ENCODE measurements at places on chromosomes 7 and 10. TPM values are rescaled to one million over a fixed set of nuclear protein-coding genes. Genes with fewer than 3 reads are reported as not detected.
A peak's percentile ranks its signal among the peaks of the same experiment; 100 is the strongest.

DNA sequence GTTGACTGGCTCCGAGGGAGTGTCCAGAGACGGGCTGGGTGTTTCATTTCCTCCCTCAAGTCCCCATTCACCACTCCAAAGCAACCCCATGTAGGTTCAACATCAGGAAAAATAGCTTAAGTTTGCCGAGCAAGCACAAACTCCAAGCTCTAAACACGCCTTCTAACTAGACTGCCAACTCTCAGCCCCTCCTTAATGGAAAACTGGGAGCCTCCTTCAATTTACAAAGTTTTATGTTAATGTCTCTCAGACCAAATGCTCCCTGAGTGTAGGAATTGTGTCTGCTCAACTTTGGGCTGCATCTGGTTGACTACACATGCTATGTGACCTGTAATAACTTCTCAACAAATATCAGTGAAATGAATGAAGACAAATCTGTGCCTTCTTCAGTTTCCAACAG is 87.5 kb downstream of the FAM204A start:
- no peak overlapping the region for H3K4me3 ChIP-seq
- H3K27ac ChIP-seq, result no peak overlapping the region
- DNase-seq, result no peak
- no peaks in the 10 kb centered on the region for H3K36me3 ChIP-seq

- peaks cover 4% of the 10 kb centered on the region for H3K36me3 ChIP-seq
- peaks cover 82% of the 10 kb centered on the region for H3K4me1 ChIP-seq
- peak; percentile 85 for DNase-seq
- peak overlapping the region; percentile 99 for H3K27ac ChIP-seq
- H3K4me3 ChIP-seq, result peak overlapping the region; percentile 32
These were observed 16.6 kb downstream of the BAG3 start for GRCh38 chr10:119667562-119668328.

The PYROXD2 gene
- total RNA-seq, result 2.3 TPM

GRCh38 chr7:128462460-128462859 is 6.8 kb downstream of the HILPDA start:
- H3K4me3 ChIP-seq, result no peak overlapping the region
- no peak for DNase-seq
- no peaks in the 10 kb centered on the region for H3K27me3 ChIP-seq

The TMEM229A gene
- total RNA-seq, result not detected

DNA sequence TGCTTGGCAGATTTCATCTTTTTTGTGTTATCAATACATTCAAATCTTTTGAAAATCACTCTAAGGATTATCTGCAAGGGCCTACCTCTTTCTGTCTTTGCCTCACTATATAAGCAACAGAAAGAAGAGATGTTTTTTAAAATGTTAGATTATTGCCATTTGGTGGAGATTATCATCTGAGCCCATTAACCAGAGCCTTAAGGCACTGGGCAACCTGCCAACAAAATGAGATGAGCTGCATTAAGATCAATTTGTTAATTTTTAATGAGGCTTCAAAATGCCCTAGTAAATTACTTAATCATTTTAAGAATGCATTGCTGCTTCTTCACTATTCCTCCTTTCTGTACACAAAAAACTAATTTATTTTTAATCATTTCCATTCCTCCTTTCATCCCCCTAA is 314.1 kb downstream of the SNX13 start:
- no peak for DNase-seq
- peaks cover 10% of the 10 kb centered on the region for H3K4me1 ChIP-seq
- no peak overlapping the region for H3K27ac ChIP-seq
- no peaks in the 10 kb centered on the region for H3K36me3 ChIP-seq
- no peak overlapping the region for H3K4me3 ChIP-seq
- no peaks in the 10 kb centered on the region for H3K27me3 ChIP-seq

GRCh38 chr7:33248671-33249070 is 119.3 kb downstream of the BBS9 start:
- no peak overlapping the region for H3K27ac ChIP-seq
- H3K4me3 ChIP-seq, result no peak overlapping the region
- DNase-seq, result no peak
- no peaks in the 10 kb centered on the region for H3K36me3 ChIP-seq

DNA sequence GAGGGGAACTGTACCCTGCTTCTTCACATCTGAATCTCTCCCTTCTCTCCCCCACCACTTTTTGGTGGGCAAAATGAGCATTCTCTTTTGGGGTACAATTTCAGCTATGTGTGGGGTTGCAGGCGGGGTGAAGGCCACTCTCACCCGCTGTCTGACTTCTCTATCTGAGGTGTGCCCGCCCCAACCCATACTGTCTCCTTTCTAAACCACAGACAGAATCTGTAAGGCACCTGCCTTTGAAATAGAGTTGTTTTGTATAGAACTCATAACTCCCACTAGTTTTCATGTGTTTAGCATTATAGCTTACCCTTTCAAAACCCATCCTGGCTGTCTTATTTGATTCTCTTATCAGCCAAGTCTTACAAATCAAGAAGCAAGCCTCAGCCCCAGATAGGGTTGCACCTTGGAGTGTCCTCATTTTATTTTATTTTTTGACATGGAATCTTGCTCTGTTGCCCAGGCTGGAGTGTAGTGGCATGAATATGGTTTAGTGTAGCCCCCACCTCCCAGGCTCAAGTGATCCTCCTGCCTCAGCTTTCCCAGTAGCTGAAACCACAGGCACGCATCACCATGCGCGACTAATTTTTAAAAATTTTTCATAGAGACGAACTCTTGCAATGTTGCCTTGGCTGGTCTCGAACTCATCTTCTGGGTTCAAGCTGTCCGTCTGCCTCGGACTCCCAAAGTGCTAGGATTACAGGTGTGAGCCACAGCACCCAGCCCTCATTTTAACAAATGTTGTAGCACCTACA is 11.9 kb downstream of the TSPAN14 start:
- DNase-seq, result no peak
- no peak overlapping the region for H3K4me3 ChIP-seq
- peaks cover 22% of the 10 kb centered on the region for H3K4me1 ChIP-seq

The SPDYE2 gene
- not detected for total RNA-seq

The LOXL4 gene
- 17.7 TPM for total RNA-seq

DNA sequence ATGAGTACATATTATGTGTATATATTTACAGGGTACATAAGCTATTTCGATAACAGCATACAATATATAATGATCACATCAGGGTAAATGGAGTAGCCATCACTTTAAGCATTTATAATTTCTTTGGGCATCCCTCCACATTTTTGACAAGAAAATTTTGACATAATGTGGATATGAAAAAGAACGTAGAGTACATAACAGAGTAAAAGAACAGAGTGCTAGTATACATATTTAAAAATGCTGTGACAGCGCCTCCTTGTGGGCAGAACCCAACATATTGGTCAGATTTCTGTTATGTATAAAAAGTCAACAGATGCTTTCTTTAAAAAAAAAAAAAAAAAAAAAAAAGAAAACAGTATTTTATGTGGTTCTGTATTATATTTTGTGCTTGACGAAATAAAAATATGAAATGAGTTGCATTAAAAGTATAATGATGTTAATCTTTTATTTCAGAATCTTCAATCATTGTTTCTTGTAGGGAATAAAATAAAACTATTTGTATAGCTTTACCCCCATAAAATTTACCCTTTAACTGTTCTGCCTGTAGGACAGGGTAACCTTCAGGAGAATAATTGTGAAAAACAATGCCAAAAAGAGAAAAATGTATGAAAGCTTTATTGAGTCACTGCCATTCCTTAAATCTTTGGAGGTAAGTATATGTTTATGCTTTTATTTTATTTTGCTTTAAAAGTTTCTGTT is 18.3 kb upstream of the HBP1 start:
- H3K4me1 ChIP-seq, result no peaks in the 10 kb centered on the region
- no peak overlapping the region for H3K27ac ChIP-seq
- DNase-seq, result no peak
- H3K27me3 ChIP-seq, result no peaks in the 10 kb centered on the region
- no peak overlapping the region for H3K4me3 ChIP-seq

The VGF gene
- 4.4 TPM for total RNA-seq

The EXOSC1 gene
- total RNA-seq, result 60.3 TPM

- DNase-seq, result no peak
- no peak overlapping the region for H3K4me3 ChIP-seq
- no peaks in the 10 kb centered on the region for H3K27me3 ChIP-seq
- H3K27ac ChIP-seq, result no peak overlapping the region
- H3K36me3 ChIP-seq, result no peaks in the 10 kb centered on the region
- H3K4me1 ChIP-seq, result no peaks in the 10 kb centered on the region
These were observed 142.1 kb downstream of the CDK14 start for GRCh38 chr7:90738249-90738648.

DNA sequence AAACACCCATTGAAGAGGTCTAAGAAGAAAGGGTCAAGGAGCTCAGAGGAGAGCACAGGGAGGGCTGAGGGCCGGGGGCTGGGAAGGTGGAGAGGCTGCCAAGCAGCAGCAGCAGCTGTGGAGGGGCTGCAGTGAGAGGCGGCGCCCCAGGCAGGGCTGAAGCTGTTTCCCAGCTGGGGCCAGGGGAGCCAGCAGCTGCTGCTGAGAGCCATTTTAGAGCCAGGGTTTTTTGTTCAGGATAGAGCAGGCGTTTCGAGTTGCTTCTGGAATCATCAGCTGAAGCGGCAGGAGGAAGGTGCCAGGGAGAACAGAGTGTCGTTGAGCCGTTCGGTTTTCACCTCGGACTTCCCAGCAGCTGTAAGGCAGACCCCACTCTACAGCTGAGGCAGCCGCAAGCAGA is 62.7 kb downstream of the LANCL2 start:
- no peaks in the 10 kb centered on the region for H3K27me3 ChIP-seq
- no peaks in the 10 kb centered on the region for H3K36me3 ChIP-seq
- H3K4me3 ChIP-seq, result no peak overlapping the region
- DNase-seq, result no peak

GRCh38 chr7:98956937-98957336 is 78.6 kb downstream of the TRRAP start:
- peaks cover 18% of the 10 kb centered on the region for H3K36me3 ChIP-seq
- H3K27ac ChIP-seq, result no peak overlapping the region
- no peaks in the 10 kb centered on the region for H3K27me3 ChIP-seq

DNA sequence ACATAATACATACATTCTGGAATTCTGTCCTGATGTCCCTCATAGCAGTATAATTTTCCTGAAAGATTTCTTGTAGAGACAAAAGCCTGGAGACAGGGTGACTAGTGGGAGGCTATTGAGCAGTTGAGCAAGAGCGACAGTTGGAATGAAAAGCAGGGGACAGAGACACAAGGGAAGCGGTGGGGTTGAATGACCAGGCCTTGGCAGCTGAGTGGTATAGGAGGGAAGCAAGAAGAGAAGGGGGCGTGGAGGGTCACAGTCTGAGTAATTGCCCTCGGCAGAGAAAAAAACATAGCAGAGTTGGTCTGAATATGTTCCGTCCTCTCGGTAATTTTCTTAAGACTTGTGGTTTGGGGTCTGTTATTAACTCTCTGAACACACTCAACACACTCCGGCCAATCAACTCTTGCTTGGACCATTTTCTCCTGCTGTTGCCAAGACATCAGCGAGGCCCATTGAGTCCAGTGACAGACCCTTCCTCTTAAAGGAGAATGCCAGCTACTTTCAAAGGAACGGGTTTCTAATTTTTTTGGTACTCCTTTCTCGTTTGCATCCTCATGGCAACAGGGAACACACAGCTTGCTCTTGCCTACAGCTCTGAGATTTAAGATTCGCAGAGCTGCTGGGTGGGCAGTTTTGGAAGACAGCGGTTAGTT is 5.3 kb upstream of the ACTR3B start:
- no peak overlapping the region for H3K27ac ChIP-seq
- no peaks in the 10 kb centered on the region for H3K27me3 ChIP-seq
- no peaks in the 10 kb centered on the region for H3K4me1 ChIP-seq
- H3K4me3 ChIP-seq, result no peak overlapping the region
- no peaks in the 10 kb centered on the region for H3K36me3 ChIP-seq

- no peak for DNase-seq
- H3K27me3 ChIP-seq, result peaks cover 10% of the 10 kb centered on the region
- no peaks in the 10 kb centered on the region for H3K36me3 ChIP-seq
- H3K4me1 ChIP-seq, result no peaks in the 10 kb centered on the region
These were observed 46.9 kb upstream of the STK17A start for GRCh38 chr7:43535810-43536585.

The CCDC126 gene
- total RNA-seq, result 10.3 TPM
